Stimulated activated CD4-positive, alpha-beta T cell treated with anti-CD3 and anti-CD28 coated beads, Interleukin-12 subunit alpha, Interleukin-12 subunit beta, amount 100 ng/mL, for 4 hours (primary cell): ENCODE measurements at places on chromosomes 3 and 15.

- DNase-seq = no peak
These were observed 17.0 kb downstream of the FEZF2 start for GRCh38 chr3:62356356-62356755.

GRCh38 chr3:13110678-13111116, 37.5 kb upstream of the IQSEC1 start:
- no peak for DNase-seq

GRCh38 chr15:82597815-82598214, 49.3 kb downstream of the CPEB1 start:
- DNase-seq = no peak

- DNase-seq = no peak
These were observed 121.9 kb downstream of the NSUN3 start for GRCh38 chr3:94184781-94185180.

GRCh38 chr15:63040509-63040908, 2.0 kb upstream of the TPM1 start:
- DNase-seq = no peak

DNA sequence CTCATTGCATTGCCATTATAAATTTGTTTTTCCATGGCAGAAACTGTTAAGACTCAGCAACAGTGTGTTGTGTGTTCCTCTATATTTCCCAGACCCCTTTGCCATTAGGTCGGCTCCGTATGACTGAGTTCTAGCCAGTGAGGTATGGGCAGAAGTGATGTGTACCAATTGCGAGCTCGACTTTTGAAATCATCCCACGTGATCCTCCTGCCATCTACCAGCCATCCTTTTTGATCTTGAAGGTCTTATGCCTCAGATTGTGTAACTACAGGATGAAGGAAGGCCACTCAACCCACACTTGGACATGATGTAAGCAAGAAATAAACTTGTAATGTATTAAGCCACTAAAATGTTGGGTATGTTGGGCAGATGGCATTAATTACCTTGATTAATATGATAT, 562.3 kb downstream of the PDCD6IP start:
- no peak for DNase-seq

- DNase-seq = no peak
These were observed 100.8 kb upstream of the SLC6A6 start for GRCh38 chr3:14301558-14301957.

- DNase-seq = no peak
These were observed 31.3 kb downstream of the SHQ1 start for GRCh38 chr3:72816862-72817355.

DNA sequence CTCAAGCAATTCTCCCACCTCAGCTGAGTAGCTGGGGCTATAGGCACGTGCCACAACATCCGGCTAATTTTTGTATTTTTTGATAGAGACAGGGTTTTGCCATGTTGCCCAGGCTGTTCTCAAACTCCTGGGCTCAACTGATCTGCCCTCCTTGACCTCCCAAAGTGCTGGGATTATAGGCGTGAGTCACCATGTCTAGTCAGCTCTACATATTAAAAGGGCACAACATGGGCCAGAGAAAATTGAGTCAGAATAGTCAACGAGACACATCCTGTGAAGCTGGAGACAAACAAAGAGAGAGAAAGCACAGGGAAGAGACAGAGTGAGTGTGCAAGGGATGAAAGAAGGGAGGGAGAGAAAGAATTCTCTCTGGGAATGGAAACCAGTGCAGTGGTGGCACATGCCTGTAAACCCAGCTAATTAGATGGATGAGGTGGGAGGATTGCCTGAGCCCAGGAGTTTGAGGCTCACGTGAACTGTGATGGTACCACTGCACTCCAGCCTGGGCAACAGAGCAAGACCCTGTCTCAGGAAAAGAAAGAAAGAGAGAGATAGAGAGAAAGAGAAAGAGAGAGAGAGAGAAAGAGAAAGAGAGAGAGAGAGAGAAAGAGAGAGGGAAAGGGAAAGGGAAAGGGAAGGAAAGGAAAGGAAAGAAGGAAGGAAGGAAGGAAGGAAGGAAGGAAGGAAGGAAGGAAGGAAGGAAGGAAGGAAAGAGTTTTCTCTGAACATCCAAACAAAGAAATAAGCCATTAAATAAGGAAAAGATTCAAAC, 107.2 kb upstream of the SLC25A36 start:
- DNase-seq = no peak

DNA sequence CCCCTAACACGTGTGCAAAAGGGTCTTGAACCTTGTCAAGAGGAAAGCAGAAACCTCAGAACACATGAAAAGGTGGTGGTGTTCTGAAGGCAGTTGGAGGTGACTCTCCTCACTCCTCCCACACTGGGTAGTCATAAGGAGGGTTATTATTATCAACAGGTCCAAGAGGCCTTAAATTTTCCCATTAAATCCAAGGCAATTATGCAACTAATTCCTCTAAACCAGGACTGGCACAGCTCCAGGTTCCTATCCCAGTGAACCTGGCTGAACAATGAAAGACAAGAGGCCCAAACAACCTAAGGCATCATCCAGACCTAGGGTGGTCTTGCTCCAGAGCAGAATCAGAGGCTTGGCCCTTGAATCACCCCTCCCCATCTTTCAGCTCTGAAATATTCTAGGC, 15.0 kb downstream of the MYLK start:
- no peak for DNase-seq

DNA sequence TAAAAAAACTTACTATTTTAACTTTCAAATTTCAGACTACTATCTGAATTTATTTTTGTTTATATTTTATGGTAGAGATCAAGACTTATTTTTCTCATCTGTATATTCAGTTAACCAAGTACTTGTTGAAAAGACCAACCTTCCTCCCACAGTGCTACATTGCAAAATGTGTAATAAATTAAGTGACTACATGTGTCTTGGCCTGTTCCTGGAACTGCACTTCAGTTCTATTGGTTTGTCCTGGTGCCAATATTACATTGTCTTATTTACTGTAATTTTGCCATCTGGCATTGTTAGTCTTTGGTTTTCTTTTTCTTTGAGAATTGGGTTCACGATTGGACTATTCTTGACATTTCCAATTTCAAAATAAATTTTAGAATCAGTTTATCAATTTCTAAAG, 138.4 kb upstream of the KCNMB2 start:
- no peak for DNase-seq
